SW 1271 (cell line): ENCODE measurements at places on chromosomes 16 and 17.

- DNase-seq = no peak
Observed at GRCh38 chr16:83669456-83669855, 138.3 kb upstream of the HSBP1 start.

GRCh38 chr16:51635181-51635580, 484.1 kb upstream of the SALL1 start:
- DNase-seq = no peak

GRCh38 chr17:958712-959451, 20.7 kb downstream of the NXN start:
- DNase-seq = no peak

DNA sequence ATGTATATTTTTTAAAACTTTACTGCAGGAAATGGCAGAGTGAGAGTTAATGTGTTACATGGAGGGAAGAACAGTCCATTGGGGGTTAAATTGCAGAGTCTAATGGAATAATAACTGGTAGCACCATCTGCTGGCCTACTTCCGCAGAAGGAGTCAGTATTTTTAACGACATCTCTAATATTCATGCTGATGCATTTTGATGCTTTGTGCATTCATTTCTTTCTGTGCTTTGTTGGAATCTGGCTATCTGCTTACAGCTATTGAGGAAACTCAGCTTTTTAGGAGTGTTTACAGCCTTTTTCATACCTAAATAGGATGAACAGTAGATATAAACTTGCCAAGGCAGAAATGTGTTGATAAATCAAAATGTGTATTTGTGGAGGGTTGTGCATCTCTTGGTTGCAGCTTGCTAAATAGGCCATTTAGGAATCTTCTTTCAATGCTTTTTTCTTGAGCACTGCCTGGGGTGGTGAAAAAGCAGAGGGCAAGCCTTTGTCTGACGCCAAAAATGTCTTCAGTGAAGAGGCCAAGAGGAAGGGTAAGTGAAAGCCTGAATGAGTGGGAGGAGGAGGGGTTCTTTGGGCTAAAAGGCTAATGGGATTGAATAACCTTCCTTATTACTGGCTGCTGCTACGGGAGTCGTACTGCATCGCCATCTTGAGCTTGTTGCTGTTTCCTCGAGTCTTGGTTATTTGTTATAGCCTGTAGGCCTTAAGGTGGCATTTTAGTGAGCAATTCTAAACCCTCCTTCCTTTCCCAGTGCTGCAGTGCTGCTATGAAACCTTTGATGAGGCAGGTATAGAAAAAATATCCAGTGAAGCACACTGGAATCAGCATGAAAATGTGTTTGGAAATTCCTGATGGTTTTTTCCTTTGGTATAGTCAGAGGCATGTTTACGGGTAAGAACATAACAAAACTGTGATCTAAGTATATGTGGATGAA, 153.3 kb downstream of the CHD9 start:
- no peak for DNase-seq

DNA sequence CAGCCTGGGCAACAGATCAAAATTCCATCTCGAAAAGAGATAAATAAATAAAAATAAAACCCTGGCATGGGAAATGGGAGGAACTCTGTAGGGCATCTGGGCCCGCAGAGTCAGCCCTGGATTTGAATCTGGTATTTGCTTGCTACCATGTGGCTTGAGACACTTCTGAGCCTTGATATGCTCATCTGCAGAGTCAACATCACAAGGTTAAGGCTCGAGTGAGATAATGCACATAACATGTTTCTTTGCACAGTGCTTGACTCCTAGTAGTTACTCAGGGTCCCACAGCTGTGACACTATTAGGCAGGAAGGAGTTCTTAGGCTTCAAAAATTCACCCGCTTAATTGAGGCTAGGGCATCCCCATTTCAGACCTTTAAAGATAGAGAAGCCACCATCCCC, 21.3 kb downstream of the CDK5RAP3 start:
- no peak for DNase-seq

GRCh38 chr17:67503184-67503583, 126.1 kb downstream of the PITPNC1 start:
- DNase-seq = no peak

DNA sequence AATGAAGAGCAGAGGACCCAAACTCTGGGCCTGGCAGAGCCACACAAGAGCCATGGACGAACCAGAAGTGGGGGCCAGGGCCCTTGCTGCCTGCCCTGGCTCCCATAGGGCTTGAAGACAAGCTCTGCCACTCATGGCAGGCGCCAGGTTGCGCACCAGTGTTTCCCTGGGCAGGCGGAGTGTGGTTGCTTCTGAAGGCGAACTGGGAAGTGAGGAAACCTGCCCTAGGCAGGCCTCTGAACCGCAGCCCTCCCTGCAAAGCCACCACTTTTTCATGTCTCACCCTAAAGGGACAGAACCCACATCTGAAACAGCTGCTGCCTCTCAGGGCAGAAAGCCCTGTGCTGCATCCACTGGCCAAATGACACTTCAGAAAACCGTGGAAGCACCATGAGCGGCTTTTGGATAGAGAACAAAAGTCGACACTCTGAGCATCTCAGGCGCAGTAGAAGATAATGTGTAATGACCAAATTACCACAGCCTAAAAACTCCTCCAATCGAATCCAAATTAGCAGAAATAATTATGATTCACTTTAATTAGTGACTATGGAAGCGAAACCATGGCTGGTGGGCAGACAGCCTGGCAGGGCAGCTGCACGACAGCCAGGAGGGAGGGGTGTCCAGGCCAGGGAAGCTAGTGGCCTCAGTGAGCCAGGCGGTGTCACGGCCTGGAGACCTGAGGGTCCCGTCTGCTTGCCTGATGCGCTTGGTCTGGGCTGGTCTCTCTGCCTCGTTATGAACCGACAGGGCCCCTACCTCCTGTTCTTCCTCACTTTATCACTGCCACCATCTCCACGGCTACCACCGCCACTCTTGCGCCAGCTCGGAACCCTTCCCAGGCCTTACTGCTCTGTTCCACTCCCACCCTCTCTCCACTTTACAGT, 59.1 kb downstream of the PRMT7 start:
- no peak for DNase-seq

DNA sequence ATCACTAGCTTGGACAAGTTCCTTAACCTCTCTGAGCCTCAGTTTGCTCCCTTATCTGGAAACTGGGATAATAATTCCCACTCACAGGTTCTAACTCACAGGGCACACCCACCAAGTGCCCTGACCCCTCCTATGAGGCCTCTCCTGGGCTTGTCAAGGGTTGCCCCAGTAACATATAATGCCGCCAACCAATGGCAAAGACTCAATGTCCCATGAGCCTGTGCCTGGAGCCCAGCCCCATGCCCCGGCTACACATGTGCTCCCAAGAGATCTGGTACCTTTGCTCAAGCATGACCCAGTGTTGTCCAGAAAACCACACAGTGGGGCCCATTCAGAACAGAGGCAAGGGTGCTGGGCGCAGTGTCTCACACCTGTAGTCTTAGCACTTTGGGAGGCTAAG, 8.5 kb upstream of the FBXL19 start:
- no peak for DNase-seq

DNA sequence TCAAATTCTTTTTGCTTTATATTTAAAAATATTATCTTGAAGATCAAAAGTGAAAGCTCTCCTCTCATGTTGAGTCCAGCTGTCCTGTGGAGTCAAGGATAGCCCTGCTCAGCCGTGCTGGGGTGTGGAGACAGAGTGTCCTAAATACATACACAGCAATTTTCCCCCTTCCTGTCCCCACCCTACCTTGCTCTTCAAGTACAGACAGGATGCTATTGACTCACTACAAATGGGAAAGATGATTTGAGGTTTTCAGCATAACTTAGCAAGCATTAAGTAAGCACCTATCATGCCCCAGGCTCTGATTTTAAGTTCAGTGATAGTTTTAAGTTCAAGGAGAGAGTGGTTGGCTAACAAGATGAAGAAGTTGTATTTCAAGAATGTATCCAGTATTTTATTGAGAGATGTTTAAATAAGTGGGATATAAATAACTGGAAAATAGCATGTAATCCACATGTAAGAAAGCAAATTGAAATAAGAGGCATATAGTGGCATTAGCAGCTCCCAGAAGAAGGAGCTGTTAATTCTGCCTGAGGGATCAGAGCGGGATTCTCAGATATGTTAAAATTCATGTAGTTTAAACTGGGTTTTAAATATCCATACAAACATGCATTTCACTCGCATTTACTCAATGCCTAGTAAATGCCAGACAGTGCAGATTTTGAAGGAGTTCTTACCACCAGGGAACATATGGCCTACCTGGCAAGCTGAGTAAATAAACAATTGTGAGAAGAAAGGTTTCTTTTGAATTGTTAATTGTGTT, 183.5 kb upstream of the ANKFN1 start:
- DNase-seq = no peak

- DNase-seq = peak; percentile 6
Observed at GRCh38 chr17:6361733-6362132, 73.2 kb downstream of the AIPL1 start.
